Aorta (tissue), 5 donors: ENCODE measurements at places on chromosomes 2 and 18. TPM values are rescaled to one million over a fixed set of nuclear protein-coding genes. Genes with fewer than 3 reads are reported as not detected.

CPLX4 gene
- total RNA-seq = not detected

TFPI gene
- total RNA-seq = 105 TPM

DNA sequence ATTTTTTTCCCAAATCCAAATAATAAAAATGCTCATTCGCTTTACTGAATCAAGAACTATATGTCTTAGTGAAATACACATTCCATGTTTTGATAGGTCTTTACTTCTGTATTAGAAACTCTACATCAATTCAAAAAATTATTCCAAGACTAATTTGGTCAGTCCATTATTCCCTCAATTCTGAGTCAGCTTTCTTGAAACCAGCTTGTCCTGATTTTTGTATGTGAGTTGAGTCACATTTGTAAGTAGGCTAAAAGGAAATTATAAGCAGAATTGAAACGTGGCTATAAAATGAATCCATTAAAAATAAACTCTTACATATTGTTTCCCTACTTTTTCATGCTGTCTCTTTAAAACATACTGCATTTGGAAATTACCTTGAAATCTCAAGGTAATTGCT lies 113.0 kb downstream of the DNER start:
- no peak for DNase-seq

DNA sequence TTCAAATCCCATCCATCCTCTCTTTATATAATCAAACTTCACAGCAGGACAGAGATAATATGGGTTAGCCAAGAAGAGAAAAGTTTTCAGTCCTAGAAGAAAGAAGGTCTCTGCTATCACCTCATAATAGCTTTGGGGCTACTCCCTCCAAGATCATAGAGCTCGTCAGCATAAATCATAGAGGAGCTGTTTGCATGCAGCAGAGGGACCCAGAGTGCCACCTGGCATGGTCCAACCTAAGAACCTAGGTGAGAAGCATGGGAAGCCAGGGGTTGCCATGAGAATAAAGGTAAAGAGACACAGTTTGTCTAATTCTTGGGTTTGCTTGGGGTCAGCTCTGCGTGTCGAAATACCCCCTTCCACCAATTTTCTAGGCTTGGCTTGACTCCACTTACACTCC lies 87.1 kb upstream of the CYP1B1 start:
- no peak for DNase-seq

GRCh38 chr2:207073801-207074678 lies 91.7 kb downstream of the KLF7 start:
- no peak for DNase-seq

- DNase-seq = no peak
Observed at GRCh38 chr2:1898461-1899395, 154.4 kb upstream of the PXDN start.

- DNase-seq = no peak
Observed at GRCh38 chr18:36454245-36454644, 156.7 kb downstream of the FHOD3 start.

DNA sequence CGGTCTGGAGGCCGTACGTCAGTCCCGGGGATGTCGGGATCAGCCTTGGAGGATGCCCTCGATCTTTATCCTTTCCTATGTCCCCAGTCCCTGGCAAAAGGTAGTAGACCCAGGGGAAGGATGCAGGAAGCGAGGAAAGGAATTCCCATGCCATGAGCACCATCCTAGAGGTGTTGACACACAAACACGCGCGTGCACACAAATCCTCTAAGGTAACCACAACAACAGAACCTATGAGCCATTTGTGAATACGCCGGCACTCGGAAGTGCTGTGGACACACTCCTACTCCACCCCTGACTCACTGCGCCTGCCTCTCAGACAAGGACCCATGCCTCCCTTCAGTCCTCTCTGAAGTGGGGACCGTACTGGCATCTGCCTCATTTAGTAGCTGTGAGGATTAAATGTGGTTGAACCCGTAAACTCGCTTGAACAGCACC lies 11.3 kb upstream of the MLPH start:
- no peak for DNase-seq
